HEK293T (cell line): ENCODE measurements at places on chromosomes 16 and 17.

- no peak for DNase-seq
Observed at GRCh38 chr17:76426853-76427252, 26.1 kb downstream of the UBE2O start.

- DNase-seq: peak; percentile 83
Observed at GRCh38 chr17:43907425-43907981, at the start of gene MPP2. Gene MPP2 (minus strand): TSS chr17:43907536. CDS start chr17:43904460, 3,076 bp downstream.

GRCh38 chr17:54307351-54307750, 484.6 kb downstream of the KIF2B start:
- DNase-seq: no peak

DNA sequence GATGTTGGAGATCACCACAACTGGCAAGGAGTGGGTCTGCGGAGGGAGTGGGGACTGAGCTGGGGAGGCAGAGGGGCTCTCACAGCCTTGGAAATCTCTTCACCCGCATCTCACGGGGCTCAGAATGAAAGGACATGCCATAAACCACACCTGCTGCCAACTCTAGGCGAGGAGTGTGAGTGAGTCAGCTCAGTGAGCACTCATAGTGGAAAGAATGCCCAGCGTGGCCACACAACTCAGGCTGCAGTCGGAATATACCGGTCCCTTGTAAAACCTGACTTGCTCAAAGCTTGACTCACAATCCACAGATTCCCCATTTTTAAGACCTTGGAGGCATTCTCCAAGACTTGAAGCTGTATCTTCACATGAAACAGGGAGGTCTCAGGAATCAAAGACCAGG, 36.7 kb downstream of the STAT5A start:
- DNase-seq: no peak

- no peak for DNase-seq
Observed at GRCh38 chr17:1272701-1273100, 2.5 kb downstream of the BHLHA9 start.

DNA sequence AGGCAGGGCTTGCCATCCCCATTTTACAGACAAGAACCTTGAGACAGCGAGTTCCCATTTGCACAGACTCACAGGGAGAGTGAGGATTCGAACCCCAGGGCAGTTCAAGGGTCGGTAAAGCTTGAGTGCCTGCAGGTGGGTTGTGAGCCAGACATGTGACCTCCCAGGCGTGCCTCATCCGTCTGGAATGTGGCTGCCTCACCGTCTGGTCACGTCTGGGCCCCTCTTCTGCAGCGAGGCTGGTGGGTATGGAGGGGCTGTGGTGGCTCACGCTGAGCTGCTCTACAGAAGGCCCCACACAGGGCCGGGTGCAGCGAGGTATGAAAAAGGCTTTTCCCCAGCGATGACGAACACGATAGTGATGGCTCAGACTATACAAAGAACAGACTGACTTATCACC, 35.8 kb upstream of the LHX1 start:
- DNase-seq: no peak

DNA sequence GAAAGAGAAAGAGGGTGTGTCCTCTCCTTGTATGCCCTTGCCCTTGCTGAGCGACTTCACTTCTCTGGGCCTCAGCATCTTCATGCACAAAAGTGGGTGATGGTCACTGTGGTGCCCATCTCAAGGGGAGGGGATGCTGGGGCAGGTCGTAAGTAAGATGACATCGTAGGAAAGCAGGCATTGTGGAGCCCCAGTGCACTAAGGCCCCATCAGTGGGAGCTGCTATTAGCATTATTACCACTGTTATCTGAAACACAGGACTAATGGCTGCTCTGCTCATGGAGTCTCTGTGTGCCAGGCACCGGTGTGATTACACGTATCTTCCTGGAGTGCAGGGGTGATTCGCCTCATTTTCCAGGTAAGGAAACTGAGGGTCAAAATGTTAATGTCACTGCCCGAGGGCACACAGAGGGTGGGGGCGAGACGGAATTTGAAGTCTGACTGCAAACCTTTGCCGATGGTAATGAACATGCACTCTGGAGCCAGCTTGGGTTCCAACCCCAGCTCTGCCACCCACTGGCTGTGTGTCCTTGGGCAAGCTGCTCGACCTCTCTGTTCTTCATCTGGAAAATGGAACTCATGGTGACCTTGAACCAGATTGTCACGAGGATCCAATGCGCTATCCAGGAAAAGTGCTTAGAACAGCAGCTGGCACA, 63.2 kb upstream of the GSE1 start:
- DNase-seq: no peak

GRCh38 chr16:69311533-69312387, 610 bp downstream of the VPS4A start:
- peak; percentile 31 for DNase-seq

- no peak for DNase-seq
Observed at GRCh38 chr16:74936902-74937560, 47.9 kb downstream of the WDR59 start.

DNA sequence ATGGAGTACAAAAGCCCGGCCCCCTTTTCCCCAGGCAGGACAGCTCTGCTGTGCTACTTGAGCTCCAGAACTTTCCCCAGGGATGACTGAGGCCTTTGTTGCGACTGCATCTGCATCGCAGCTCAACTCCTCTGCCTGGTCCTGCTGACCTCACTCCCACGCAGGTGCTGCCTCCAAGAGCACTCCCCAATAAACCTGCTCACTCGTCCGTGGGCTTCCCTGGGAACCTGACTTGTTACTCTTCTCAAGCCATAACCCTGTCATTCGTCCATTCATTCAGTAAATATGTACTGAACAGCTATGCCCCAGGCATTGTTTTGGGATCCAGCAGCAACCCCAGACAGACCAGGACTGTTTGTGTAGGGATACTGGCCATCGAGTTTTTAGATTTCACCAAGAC, 11.6 kb upstream of the RMI2 start:
- DNase-seq: no peak

DNA sequence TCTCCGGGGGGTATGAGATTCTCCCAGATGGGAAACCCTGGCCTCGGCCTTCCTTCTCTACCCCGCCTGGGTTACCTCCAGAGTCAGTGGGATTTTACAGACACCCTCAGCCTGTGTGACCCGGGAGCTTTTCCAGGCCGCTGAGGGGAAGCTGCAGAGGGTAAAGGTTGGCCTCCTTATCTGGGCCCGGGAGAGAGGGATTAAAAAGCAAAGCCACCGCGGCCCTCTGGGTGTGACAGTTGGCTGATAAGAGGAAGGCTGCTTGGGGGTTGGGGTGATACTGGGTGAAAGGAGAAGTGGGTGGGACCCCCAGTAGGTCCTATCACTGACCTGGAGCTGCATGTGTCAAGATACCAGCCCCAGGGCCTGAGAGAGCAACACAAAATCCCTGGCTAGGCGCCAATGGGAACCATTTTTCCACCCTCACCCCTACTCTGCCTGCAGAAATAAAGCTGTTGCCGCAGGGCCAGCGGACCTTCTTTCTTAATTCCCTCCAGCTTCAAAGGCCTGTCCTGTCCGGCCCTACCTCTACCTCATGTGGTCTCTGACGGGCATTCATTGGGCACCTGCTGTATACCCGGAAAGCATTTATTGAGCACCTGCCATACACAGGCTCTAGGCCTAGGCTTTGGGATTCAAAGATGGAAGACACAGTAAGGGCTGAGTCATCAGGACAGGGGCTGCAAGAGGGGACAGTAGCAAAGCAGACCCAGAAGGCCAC, 77.6 kb upstream of the GSE1 start:
- no peak for DNase-seq

DNA sequence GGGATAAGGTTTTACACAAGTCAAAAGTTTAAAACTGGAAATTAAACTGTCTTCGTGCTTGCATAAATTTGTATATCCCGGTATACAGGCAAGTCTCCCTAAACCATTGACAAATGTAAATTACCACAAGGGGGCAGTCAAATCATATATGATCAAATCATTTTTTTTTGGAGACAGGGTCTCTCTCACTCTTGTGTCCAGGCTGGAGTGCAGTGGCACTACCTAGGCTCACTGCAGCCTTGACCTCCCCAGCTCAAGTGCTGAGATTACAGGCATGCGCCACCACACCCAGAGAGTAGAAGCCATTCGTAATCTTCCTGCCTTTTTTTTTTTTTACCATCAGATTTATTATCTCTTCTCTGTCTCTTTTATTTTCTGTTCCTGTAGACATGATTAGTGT, 18.5 kb downstream of the TOP2A start:
- peak; percentile 9 for DNase-seq
